Lower lobe of right lung (tissue), 2 donors: ENCODE measurements at places on chromosomes 1 and 21. TPM values are rescaled to one million over a fixed set of nuclear protein-coding genes. Genes with fewer than 3 reads are reported as not detected.

DNA sequence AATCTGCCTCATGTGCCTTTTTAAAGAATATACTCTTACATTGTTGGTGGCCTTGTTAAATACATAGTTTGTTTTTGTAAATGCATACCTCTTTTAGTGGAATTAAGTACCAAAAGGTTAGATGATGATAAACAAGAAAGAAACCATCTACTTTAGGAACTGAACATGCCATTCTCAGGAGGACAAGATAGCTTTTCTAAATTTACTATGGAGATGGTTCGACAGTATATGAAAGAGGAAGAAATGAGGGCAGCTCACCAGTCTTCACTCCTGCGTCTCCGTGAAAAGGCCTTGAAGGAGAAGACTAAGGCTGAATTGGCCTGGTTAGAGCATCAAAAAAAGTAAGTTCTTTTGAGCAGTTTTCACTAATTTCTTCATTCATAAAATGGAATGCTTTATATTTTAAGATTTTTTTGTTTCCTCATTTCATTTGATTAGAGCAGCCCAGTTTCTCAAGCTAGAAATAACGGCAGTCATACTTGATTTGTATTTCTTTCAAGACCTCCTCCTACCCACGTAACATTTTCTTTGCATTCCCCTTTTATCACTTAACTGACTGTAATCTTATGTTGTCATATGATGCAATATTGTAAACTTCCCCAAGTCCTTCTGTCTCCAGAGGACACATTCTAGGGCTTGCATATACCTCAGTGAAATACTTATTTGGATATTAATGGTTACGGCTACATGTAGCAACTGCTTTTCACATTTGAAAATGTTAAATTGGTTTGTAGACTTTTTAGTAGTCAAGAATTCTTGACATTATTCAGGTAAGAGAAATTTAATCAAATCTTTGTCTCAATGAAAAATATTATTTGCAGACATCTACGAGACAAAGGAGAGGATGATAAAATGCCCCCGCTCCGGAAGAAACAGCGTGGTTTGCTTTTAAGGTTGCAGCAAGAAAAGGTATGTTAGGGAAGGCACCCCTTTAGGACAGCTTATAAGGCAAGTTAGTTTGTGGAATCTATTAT is 99.3 kb downstream of the CEP350 start:
- H3K4me1 ChIP-seq, result no peaks in the 10 kb centered on the region
- H3K27ac ChIP-seq, result no peak overlapping the region
- H3K36me3 ChIP-seq, result peaks cover 81% of the 10 kb centered on the region
- DNase-seq, result no peak

GRCh38 chr1:234885601-234886000 is 243.0 kb downstream of the TOMM20 start:
- H3K27me3 ChIP-seq, result no peaks in the 10 kb centered on the region
- no peak for DNase-seq
- H3K4me3 ChIP-seq, result no peak overlapping the region
- no peaks in the 10 kb centered on the region for H3K36me3 ChIP-seq
- peak overlapping the region; percentile 58 for H3K27ac ChIP-seq

GRCh38 chr1:169371404-169371803 is 3.4 kb downstream of the BLZF1 start:
- H3K4me3 ChIP-seq, result no peak overlapping the region
- H3K27me3 ChIP-seq, result no peaks in the 10 kb centered on the region
- H3K27ac ChIP-seq, result no peak overlapping the region
- peaks cover 43% of the 10 kb centered on the region for H3K36me3 ChIP-seq
- no peak for DNase-seq

GRCh38 chr1:2971609-2972008 is 49.7 kb upstream of the ACTRT2 start:
- no peak overlapping the region for H3K27ac ChIP-seq
- H3K4me3 ChIP-seq, result no peak overlapping the region
- H3K27me3 ChIP-seq, result peaks cover 34% of the 10 kb centered on the region
- H3K4me1 ChIP-seq, result no peaks in the 10 kb centered on the region
- DNase-seq, result no peak

GRCh38 chr1:164748253-164748899 is 189.4 kb downstream of the PBX1 start:
- H3K27ac ChIP-seq, result peak overlapping the region; percentile 56
- DNase-seq, result no peak
- H3K27me3 ChIP-seq, result no peaks in the 10 kb centered on the region
- H3K36me3 ChIP-seq, result no peaks in the 10 kb centered on the region

GRCh38 chr1:43225168-43225567 is 44.6 kb upstream of the TMEM125 start:
- no peak overlapping the region for H3K4me3 ChIP-seq
- no peak overlapping the region for H3K27ac ChIP-seq
- DNase-seq, result no peak
- H3K36me3 ChIP-seq, result no peaks in the 10 kb centered on the region
- H3K27me3 ChIP-seq, result no peaks in the 10 kb centered on the region

- no peaks in the 10 kb centered on the region for H3K27me3 ChIP-seq
- DNase-seq, result no peak
Measured at GRCh38 chr1:195415584-195415983, 1192.7 kb downstream of the KCNT2 start.

- H3K4me3 ChIP-seq, result no peak overlapping the region
- no peaks in the 10 kb centered on the region for H3K36me3 ChIP-seq
- DNase-seq, result no peak
- H3K27ac ChIP-seq, result no peak overlapping the region
- H3K4me1 ChIP-seq, result peaks cover 26% of the 10 kb centered on the region
Measured at GRCh38 chr1:235651170-235651806, 1.7 kb upstream of the GNG4 start.

DNA sequence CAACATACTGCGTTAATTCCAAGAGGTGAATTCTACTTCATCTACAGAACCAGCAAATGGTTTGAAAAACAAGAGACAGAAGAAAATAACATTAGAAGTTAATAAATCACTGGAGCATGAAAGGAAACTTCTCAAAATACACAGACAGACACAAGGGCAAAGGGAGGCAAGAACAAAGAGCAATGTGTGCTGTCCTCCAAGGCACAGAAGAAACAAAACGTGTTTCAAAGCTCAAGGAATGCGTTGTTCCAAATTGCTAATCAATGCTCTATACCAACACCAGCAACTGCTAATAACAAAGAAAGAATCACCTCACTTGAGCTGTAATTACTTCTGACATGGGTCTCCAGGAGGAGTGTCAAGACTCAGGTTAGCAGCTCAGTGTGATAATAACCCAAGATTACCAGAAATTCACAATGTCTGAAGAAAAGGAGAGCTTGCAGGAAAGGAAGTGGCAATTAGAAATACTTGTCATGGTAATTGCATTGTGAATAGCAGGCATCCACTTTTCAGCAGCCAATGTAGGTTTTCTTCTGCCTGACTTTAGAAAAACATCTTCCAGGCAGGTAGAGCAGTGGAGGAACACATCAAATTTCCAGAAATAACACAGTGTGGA is 175.4 kb downstream of the SEC16B start:
- no peak overlapping the region for H3K4me3 ChIP-seq
- no peak overlapping the region for H3K27ac ChIP-seq
- no peaks in the 10 kb centered on the region for H3K27me3 ChIP-seq
- no peaks in the 10 kb centered on the region for H3K4me1 ChIP-seq
- no peaks in the 10 kb centered on the region for H3K36me3 ChIP-seq

LMOD1 gene
- total RNA-seq, result 24.2 TPM

PDC gene
- total RNA-seq, result not detected

OR10J1 gene
- not detected for total RNA-seq

ADAMTS5 gene
- 5.6 TPM for total RNA-seq
